PC-9 (cell line): ENCODE measurements at places on chromosomes 4 and X.

GRCh38 chr4:39648827-39649558 lies 10.3 kb upstream of the SMIM14 start:
- H3K36me3 ChIP-seq: no peaks in the 10 kb centered on the region
- no peaks in the 10 kb centered on the region for H3K27me3 ChIP-seq
- peaks cover 4% of the 10 kb centered on the region; the same call in 1 of the 2 replicates for H3K4me1 ChIP-seq
- H3K27ac ChIP-seq: no peak overlapping the region
- H3K4me3 ChIP-seq: no peak overlapping the region

- no peak for DNase-seq
- H3K4me3 ChIP-seq: peak overlapping the region; percentile 70; the same call in 1 of the 2 replicates
- H3K36me3 ChIP-seq: no peaks in the 10 kb centered on the region
Measured at GRCh38 chr4:80071604-80072227, 1.3 kb downstream of the ANTXR2 start.

- H3K27ac ChIP-seq: no peak overlapping the region
- H3K4me1 ChIP-seq: no peaks in the 10 kb centered on the region
Measured at GRCh38 chr4:185221491-185221890, 12.1 kb downstream of the SNX25 start.

DNA sequence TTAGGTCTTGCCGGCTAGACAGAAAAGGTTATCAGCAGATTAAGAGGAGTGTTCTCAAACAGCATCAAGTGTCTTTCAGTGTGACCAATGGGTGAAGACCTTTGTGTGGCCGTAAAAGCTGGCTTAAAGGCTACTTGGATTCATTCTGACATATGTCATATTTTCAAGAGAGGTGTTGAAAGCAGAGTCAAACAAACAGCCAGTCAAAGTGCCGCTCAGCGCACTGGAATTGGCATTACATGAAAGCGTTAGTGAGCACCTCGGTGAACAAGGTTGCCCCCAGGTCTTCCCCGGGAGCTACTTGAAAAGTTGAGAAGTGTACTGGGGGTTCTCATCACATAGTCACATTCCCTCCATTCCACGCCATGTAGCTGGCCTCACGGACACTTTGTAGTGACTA lies 148.9 kb downstream of the SOX3 start:
- no peak overlapping the region for H3K4me3 ChIP-seq
- no peaks in the 10 kb centered on the region for H3K4me1 ChIP-seq
- H3K27me3 ChIP-seq: peaks cover 15% of the 10 kb centered on the region; the same call in 1 of the 2 replicates
- DNase-seq: no peak
- H3K27ac ChIP-seq: no peak overlapping the region
- no peaks in the 10 kb centered on the region for H3K36me3 ChIP-seq

DNA sequence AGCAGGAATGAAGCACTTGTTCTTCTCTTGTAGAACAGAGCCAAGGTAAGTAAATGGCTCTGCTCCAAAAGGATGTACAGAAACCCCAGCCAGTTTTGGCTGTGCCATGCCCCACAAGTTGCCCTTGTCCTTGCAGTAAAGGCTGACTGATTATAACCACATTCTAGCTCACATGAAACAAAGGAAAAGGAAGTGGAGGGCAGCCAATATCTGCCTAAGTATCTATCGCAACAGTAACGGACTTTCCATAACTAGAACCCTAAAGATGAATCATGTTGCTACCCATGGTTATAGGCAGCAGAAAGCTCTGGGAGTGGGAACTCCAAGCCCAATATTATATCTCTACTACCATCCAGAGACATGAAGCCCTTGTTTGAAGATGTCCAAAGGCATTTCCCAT lies 95.7 kb downstream of the COMMD8 start:
- H3K4me1 ChIP-seq: no peaks in the 10 kb centered on the region
- peaks cover 12% of the 10 kb centered on the region for H3K27me3 ChIP-seq
- no peaks in the 10 kb centered on the region for H3K36me3 ChIP-seq
- H3K4me3 ChIP-seq: no peak overlapping the region

GRCh38 chrX:105328773-105329172 lies 108.3 kb upstream of the TEX13A start:
- DNase-seq: peak; percentile 77
- H3K36me3 ChIP-seq: no peaks in the 10 kb centered on the region
- H3K4me3 ChIP-seq: no peak overlapping the region
- no peak overlapping the region for H3K27ac ChIP-seq
- peaks cover 31% of the 10 kb centered on the region for H3K4me1 ChIP-seq
- H3K27me3 ChIP-seq: no peaks in the 10 kb centered on the region

DNA sequence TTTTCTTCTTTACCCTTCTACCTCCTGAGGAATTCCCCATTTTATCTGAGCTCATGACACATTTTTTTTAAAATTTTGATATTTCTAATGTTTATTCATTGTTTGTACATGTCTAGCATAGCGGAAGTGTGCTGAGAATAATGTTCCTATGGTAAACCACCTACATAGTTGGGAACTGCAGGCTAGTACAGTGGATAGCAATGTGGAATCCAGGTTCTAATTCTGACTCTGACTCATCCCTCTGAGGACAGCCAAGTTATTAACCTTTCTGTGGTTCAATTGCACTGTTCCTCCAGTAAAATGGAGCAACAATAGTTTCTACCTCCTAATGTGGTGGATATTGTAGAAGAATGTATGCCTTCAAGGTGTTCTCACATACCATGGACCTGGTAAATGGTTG lies 20.6 kb upstream of the APELA start:
- H3K4me1 ChIP-seq: no peaks in the 10 kb centered on the region
- no peak overlapping the region for H3K27ac ChIP-seq
- H3K27me3 ChIP-seq: no peaks in the 10 kb centered on the region
- no peak overlapping the region for H3K4me3 ChIP-seq
- no peaks in the 10 kb centered on the region for H3K36me3 ChIP-seq
- no peak for DNase-seq

GRCh38 chr4:187887906-187888305 lies 107.7 kb upstream of the ZFP42 start:
- no peaks in the 10 kb centered on the region for H3K27me3 ChIP-seq
- H3K27ac ChIP-seq: no peak overlapping the region
- no peak for DNase-seq
- no peak overlapping the region for H3K4me3 ChIP-seq
